ENCODE measurements at places on chromosomes 16 and 17. TPM values are rescaled to one million over a fixed set of nuclear protein-coding genes. Genes with fewer than 3 reads are reported as not detected.

TBC1D3D gene
- total RNA-seq = not detected

GRCh38 chr16:84382396-84382795 lies 14.1 kb downstream of the ATP2C2 start:
- H3K27ac ChIP-seq = no peak overlapping the region
- no peak for DNase-seq
- H3K4me3 ChIP-seq = no peak overlapping the region
- no peaks in the 10 kb centered on the region for H3K4me1 ChIP-seq

GRCh38 chr16:48636521-48636920 lies 26.5 kb upstream of the N4BP1 start:
- no peak overlapping the region for H3K4me3 ChIP-seq
- H3K36me3 ChIP-seq = no peaks in the 10 kb centered on the region
- no peak for DNase-seq
- no peaks in the 10 kb centered on the region for H3K4me1 ChIP-seq
- no peaks in the 10 kb centered on the region for H3K27me3 ChIP-seq

- DNase-seq = peak; percentile 31
- H3K4me3 ChIP-seq = no peak overlapping the region
- peaks cover 17% of the 10 kb centered on the region for H3K4me1 ChIP-seq
- no peaks in the 10 kb centered on the region for H3K27me3 ChIP-seq
Observed at GRCh38 chr17:59330053-59330942, 1.2 kb upstream of the YPEL2 start.

- no peak overlapping the region for H3K4me3 ChIP-seq
- peak overlapping the region; percentile 72 for H3K27ac ChIP-seq
- H3K4me1 ChIP-seq = peaks cover 31% of the 10 kb centered on the region
- H3K27me3 ChIP-seq = no peaks in the 10 kb centered on the region
- H3K36me3 ChIP-seq = no peaks in the 10 kb centered on the region
- DNase-seq = no peak
Observed at GRCh38 chr16:20866145-20866772, 33.9 kb downstream of the DCUN1D3 start.

- H3K4me3 ChIP-seq = no peak overlapping the region
- no peak overlapping the region for H3K27ac ChIP-seq
- H3K27me3 ChIP-seq = no peaks in the 10 kb centered on the region
- no peaks in the 10 kb centered on the region for H3K4me1 ChIP-seq
- no peak for DNase-seq
- no peaks in the 10 kb centered on the region for H3K36me3 ChIP-seq
Observed at GRCh38 chr17:21500064-21500463, 123.9 kb downstream of the KCNJ12 start.

CKLF gene
- 60.0 TPM for total RNA-seq

HS3ST4 gene
- total RNA-seq = 0.14 TPM

GRCh38 chr17:55811536-55811935 lies 60.7 kb downstream of the PCTP start:
- H3K27me3 ChIP-seq = no peaks in the 10 kb centered on the region
- no peaks in the 10 kb centered on the region for H3K4me1 ChIP-seq
- H3K36me3 ChIP-seq = no peaks in the 10 kb centered on the region
- no peak overlapping the region for H3K27ac ChIP-seq
- H3K4me3 ChIP-seq = no peak overlapping the region

GRCh38 chr17:44565866-44566443 lies 8.7 kb downstream of the FZD2 start:
- H3K4me3 ChIP-seq = no peak overlapping the region
- H3K36me3 ChIP-seq = no peaks in the 10 kb centered on the region
- no peak for DNase-seq
- H3K4me1 ChIP-seq = no peaks in the 10 kb centered on the region
- H3K27ac ChIP-seq = no peak overlapping the region

DNA sequence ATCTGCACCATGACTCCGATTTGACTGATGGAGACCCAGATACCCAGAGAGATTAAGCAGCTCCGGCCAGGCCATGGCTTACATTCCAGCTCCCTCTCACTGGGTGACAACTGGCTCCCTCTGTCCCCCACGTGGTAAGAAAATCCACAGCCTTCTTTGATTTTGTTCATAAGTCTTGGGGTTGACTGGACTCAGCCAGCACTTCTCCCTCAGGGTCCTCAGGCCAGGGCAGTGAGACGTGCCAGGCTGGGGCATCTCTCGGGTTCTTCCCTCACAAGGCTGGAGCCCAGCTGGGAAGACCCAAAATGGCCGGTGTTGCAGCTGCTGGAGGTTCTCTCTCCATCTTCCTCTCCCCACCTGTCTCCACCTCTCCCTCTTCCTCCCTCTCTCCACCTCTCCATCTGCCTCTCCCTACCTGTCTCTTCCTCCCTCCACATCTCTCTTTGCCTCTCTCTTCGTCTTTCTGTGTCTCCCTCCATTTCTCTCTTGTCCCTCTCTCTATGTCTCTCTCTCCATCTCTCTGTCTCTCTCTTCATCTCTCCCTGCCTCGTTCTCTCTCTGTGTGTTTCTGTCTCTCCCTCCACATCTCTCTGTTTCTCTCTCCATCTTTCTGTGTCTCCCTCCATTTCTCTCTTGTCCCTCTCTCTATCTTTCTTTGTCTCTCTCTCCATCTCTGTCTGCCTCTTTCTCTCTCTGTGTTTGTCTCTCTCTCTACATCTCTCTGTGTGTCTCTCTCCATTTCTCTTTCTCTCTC lies 105.3 kb downstream of the FOXL1 start:
- no peaks in the 10 kb centered on the region for H3K36me3 ChIP-seq
- H3K4me1 ChIP-seq = no peaks in the 10 kb centered on the region
- no peak for DNase-seq
- H3K27me3 ChIP-seq = no peaks in the 10 kb centered on the region
- no peak overlapping the region for H3K27ac ChIP-seq
- H3K4me3 ChIP-seq = no peak overlapping the region

- no peaks in the 10 kb centered on the region for H3K4me1 ChIP-seq
- no peak overlapping the region for H3K4me3 ChIP-seq
Observed at GRCh38 chr16:82748026-82748425, 121.3 kb downstream of the CDH13 start.

CA7 gene
- not detected for total RNA-seq

DNA sequence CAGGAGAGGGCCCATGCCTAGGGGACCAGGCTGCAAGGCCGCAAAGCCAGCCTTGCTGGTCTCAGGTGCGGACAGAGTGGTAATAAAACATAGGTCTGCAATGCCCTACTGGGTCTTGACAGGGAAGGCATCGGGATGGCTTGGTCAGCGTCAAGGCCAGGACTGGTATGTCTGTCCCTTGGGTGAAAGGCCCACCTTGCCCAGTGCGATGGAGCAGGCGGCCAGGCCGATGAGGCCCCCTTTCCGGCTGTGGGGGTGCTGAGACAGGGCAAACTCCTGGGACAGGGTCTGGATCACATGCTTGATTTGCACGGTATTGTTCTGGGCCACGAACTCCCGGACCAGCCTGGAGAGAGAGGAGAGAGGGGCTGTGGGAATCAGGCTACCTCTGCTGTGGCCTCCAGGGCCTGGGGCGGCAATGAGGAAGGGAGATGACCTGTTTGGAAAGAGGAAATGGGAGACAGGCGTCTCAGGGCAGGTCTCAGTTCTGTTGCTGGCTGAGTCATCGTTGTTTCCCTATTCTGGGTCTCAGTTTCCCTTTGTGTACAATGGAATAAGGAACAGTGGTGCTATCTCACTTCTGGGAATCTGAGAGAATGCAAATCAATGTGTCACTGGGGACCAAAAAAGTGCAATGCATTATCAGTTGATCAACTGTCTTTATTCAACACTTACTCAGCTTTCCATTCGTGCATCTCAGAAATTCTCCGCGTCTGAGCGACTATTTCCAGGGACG lies 14.8 kb downstream of the VAC14 start:
- H3K27ac ChIP-seq = no peak overlapping the region
- H3K36me3 ChIP-seq = no peaks in the 10 kb centered on the region
- no peaks in the 10 kb centered on the region for H3K27me3 ChIP-seq
- H3K4me3 ChIP-seq = no peak overlapping the region
- no peaks in the 10 kb centered on the region for H3K4me1 ChIP-seq
- DNase-seq = no peak

- H3K27me3 ChIP-seq = no peaks in the 10 kb centered on the region
- no peaks in the 10 kb centered on the region for H3K36me3 ChIP-seq
- no peaks in the 10 kb centered on the region for H3K4me1 ChIP-seq
- no peak overlapping the region for H3K4me3 ChIP-seq
Observed at GRCh38 chr16:66175636-66176035, 190.9 kb upstream of the CDH5 start.

CACNG4 gene
- total RNA-seq = 0.21 TPM

CHD3 gene
- 165 TPM for total RNA-seq

DNA sequence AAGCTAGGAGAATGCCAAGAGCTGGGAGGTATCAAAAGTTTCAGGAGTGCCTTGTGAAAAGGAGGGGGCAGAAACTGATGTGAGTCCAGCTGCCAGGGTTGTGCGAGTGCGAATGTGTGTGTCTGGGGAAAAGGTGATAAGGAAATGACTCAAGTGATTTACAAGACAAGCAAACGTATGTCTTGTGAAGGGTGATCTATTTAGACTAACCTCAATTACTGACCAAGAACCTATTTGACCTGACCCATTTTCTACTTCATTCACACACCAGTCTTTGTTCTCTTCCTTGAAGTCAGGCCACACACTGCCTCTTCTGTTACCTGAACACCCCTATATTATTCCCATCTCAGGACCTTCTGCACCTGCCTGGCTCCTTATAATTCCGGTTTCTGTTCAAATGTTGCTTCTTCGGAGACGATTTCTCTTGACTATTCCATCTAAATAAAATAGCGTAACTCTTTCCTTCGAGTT lies 1.0 kb downstream of the GDE1 start:
- peaks cover 3% of the 10 kb centered on the region for H3K4me1 ChIP-seq
- H3K36me3 ChIP-seq = no peaks in the 10 kb centered on the region
- peak overlapping the region; percentile 83 for H3K27ac ChIP-seq
- H3K4me3 ChIP-seq = peak overlapping the region; percentile 93
- no peaks in the 10 kb centered on the region for H3K27me3 ChIP-seq

PRR11 gene
- 5.5 TPM for total RNA-seq

DNA sequence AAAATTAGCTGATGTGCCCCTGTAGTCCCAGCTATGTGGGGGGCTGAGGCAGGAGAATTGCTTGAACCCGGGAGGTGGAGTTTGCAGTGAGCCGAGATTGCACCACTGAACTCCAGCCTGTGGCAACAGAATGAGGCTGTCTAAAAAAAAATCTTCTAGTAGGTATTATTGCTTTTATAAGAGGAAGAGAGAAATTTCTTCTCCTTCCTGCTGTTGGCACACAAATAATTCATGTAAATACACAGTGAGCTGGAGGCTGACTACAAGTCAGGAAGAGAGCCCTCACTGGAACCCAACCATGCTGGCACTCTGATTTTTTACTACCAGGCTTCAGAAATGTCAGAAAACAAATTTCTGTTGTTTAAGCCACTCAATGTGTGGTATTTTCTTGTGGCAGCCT lies 6.7 kb downstream of the PRDM7 start:
- H3K27ac ChIP-seq = no peak overlapping the region
- no peaks in the 10 kb centered on the region for H3K27me3 ChIP-seq
- H3K4me3 ChIP-seq = no peak overlapping the region
- DNase-seq = no peak
- no peaks in the 10 kb centered on the region for H3K36me3 ChIP-seq
- H3K4me1 ChIP-seq = no peaks in the 10 kb centered on the region

DNA sequence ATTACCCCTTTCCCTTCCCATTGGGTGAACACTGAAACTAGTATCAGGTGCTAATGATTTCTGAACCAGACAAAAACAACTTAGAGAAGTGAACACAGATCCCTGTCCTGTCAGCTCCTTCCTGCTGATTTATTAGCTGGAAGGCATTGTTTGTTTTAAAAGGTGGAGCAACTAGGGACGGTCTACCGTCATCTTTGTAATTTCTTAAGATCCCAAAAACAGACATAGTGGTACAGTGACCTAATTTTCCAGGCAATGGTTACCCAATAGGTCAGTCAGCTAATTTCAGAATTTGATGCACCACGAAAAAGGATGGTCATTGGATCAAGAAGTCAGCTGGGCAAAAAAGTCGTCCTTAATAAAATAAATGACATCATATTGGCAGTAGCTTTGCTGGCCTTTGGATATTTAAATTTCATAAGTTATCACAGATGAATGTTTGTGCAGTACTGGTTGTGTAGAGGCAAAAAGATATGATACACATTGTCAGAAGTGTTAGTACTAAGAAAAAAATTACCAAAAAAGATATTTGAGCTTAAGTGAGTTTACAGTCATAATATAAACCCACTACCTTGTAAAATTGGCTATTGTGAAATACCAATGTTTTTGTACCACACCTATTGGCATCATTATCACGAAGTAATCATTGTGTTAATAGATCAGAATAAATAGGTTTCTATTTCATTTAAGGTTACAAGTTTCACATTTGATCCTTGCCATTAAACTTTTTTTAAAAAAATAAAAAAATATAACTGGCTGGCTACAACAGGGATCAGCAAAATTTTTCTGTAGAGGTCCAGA lies 27.2 kb upstream of the KCNJ16 start:
- H3K27ac ChIP-seq = no peak overlapping the region
- DNase-seq = no peak
- H3K4me1 ChIP-seq = no peaks in the 10 kb centered on the region

- H3K27ac ChIP-seq = no peak overlapping the region
- DNase-seq = no peak
- no peaks in the 10 kb centered on the region for H3K27me3 ChIP-seq
- no peak overlapping the region for H3K4me3 ChIP-seq
Observed at GRCh38 chr17:62660629-62661118, 33.2 kb downstream of the MRC2 start.

DNA sequence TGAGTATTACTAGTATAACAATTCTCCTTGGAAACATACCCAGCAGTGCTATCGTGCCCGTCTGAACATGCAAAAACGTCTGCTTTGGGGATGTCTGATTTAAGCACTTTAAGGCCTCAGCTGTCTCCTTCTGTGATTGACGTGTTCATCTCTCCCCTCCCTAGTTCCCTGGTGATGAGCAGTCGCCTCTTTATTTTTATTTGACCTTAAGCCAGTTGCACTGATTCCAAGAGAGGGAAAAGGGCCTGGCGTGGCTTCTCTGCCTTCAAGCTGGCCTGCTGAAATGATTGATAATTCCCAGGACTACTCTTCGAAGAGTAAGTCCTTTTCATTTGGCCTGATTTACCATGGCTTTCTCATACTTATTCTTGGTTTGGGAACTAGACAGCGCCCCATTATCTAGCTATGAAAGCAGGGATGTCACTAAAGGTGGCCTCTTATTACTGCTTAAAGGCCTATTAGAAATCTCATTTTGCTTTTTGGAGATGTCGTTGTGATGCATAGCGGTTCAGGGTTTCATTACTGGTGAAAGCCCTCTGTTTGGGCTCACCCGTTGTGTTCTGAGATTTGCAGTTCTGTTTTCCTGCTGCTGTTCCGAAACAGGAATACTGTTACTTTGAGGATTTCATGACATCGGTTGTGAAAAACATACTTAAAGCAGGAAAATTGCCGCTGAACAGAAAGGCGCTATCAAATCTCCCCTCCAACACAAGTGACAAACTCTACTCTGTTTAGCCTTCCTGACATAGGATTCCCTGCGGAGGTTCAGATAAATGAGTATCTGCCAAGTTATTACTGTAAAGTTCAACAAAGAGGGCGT lies 65.5 kb downstream of the IQCK start:
- no peak overlapping the region for H3K4me3 ChIP-seq
- H3K27ac ChIP-seq = no peak overlapping the region
- DNase-seq = no peak
- H3K36me3 ChIP-seq = no peaks in the 10 kb centered on the region
- H3K4me1 ChIP-seq = no peaks in the 10 kb centered on the region

- no peak overlapping the region for H3K4me3 ChIP-seq
- H3K27ac ChIP-seq = no peak overlapping the region
- no peaks in the 10 kb centered on the region for H3K4me1 ChIP-seq
- no peaks in the 10 kb centered on the region for H3K27me3 ChIP-seq
- no peaks in the 10 kb centered on the region for H3K36me3 ChIP-seq
Observed at GRCh38 chr16:31869511-31870201, 4.0 kb upstream of the ZNF267 start.

GRCh38 chr17:63438092-63439051 lies 7.7 kb downstream of the CYB561 start:
- H3K27ac ChIP-seq = no peak overlapping the region
- H3K36me3 ChIP-seq = no peaks in the 10 kb centered on the region
- no peak for DNase-seq
- no peak overlapping the region for H3K4me3 ChIP-seq
- H3K4me1 ChIP-seq = peaks cover 4% of the 10 kb centered on the region
- H3K27me3 ChIP-seq = no peaks in the 10 kb centered on the region

Data from uterus (tissue), 4 donors.